ENCODE measurements at places on chromosomes 2 and 18.

DNA sequence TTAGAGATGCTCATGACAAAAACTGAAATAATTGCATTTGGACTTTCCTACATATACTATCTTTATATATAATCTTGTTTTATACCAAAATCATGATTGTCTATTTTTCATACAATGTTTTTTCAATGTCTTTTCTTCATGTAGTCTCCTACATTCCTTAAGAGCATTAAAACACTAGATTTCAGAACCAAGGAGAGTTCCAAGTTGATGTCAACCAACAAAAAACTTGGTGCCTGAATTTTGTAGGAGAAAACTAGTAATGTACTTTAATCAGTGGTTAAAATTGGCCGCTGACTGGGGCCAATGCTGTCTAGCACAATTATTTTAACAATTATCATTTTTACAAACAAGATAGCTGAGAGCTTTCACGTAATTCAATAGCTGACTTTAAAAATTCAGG, 678.8 kb downstream of the DCC start:
- DNase-seq, result no peak

DNA sequence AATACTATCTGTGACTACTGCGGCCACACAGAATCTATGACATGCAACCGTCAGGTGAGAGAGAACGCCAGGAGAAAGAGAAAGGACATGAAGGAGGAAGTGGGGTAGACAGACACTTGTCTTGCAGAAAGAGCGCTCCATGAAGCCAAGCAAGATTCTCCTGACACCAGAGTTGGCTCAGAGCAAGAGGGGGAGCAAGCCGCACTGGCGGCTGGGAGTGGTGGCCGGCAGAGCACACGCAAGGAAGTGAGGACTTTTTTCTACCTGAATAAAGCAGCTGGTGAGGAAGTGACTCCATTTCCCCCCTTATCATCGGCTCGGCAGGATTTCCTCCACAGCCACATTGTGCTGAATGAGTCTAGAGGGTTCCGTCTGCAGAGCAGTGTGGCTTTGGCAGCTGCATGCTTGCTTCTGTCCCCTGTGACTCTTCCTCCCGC, 181.6 kb downstream of the BCL2 start:
- DNase-seq, result peak; percentile 47

DNA sequence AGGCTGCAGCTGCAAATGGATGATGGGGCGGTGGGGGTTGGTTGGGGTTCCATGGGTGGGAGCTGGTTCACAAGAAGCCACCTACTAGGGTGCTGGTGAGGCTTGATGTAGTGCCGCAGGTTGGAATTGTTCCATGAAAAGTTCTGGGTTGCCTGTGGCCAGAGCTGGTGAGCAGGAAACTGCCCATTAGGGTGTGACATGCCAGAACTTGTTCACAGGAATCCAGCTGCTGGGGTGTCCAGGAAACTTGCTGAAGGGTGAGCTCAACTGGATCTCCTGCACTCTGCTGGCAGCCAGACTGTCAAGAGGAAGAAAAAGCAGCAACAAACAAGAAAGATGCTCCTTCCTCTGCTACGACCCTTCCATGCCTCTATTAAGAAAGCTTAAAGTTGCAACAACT, 48.8 kb downstream of the MAP3K20 start:
- DNase-seq, result no peak

- DNase-seq, result no peak
Measured at GRCh38 chr18:79525556-79526467, 130.1 kb downstream of the NFATC1 start.

DNA sequence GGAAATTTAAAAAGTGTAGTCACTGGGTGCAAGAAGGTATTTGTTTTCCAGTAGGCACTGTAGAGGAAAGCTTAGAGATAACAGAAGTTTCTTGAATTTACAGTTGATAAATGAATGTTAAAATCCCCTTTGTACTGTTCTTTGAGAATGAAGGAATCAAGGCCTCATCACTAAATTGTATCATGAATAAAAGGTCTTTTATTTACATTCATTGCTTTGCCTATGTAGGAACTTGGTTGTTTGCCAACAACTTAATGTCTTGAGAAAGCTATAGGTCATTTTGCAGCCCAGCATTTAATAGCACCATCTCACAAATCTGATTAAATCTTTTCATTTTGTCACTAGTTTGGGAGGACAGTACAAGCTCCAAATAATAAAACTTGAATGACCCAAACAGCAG, 213.9 kb upstream of the ITGA4 start:
- no peak for DNase-seq

- DNase-seq, result no peak
Measured at GRCh38 chr18:32661486-32662299, 111.1 kb downstream of the KLHL14 start.

GRCh38 chr2:83705146-83705545, 753.9 kb downstream of the SUCLG1 start:
- no peak for DNase-seq

DNA sequence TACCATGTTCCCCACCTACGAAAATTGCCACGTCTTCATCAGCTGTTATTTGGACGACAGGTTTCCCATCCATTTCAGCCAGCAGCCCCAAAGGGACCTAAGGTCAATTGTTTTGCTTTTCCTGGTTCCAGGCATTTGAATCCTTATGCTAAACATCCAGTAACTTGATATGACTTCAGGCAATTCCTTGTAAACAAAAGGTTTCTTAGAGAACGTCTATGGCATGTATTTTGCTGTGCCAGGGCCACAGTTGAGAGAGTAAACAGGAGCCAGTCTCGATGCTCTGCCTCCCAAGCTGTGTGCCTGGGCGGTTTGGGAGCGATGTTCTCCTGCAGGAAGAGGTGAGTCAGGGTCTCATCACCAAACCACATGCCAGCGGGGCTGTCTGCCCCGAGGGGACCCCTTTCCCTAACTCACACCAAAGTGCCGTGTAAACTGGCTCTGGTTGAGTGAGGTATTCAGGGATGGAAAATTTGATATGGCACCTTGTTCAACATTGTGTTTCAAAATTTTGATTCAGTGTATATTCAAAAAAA, 12.9 kb upstream of the MC5R start:
- no peak for DNase-seq

DNA sequence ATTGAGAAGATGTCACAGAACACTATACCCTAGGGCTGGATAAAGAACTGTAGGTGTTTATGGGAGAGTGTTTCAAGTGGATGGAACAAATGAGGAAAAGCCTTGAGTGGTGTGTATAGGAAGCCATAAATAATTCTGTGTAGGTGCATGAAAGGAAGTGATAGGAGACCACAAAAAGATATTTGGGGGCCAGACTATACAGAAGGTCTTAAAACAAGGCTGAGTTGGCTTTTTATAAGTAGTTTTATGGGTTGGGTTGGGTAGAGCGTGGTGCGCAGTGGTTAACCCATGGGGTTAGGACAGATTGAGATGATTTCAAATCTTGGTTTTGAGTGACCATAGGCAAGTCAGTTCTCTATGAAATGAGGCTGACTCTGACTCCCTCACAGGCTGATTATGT, 110.5 kb downstream of the PKP4 start:
- DNase-seq, result no peak

- DNase-seq, result no peak
Measured at GRCh38 chr2:238512247-238512867, 85.6 kb downstream of the ASB1 start.

DNA sequence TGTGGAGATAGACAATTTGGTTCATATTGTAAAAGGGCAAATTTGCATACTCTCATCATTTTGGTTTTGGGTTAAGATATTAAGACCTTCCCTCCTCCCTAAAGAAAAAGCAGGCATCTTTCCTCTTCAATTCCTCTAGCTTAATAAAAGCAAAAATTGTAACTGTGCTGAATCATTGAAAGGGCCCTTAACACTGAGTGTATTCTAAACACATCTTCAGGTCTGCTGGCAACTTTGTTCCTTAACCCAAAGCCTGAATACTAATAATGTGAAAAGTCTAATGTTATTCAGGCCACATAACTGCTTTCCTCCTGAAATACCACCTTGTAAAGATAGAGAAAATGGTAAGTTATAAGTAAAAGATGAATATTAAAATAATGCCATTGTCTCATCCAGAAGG, 1200.5 kb upstream of the FAM98A start:
- no peak for DNase-seq

GRCh38 chr2:88452565-88452905, at the start of gene FOXI3:
TSS of gene FOXI3 (minus strand) at chr2:88452693. CDS start at chr2:88452535, 158 bp downstream.
- DNase-seq, result no peak

GRCh38 chr2:176174824-176175708, 13.4 kb upstream of the HOXD1 start:
- no peak for DNase-seq

- DNase-seq, result no peak
Measured at GRCh38 chr18:364256-364826, 96.5 kb upstream of the THOC1 start.

GRCh38 chr18:71238974-71239624, 950.3 kb downstream of the SOCS6 start:
- DNase-seq, result no peak

DNA sequence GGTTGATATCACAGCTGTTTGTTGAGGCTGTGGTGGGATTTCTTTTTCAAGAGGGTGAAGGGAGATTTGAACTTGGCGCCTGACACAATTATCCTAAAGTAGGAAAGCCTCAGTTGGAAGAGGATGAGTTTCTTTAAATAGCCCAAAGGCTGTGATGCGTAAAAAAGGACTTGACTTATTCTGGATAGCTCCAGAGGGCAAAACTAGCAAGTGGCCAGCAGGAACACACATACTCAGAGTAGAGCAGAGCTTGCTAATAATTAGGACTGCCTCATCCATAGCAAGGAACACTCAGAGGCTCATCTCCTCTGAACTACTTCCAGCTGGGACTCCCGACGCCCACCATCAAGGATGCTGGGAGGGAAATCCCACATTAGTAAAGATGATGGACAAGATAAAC, 74.0 kb downstream of the AFF3 start:
- DNase-seq, result no peak

GRCh38 chr2:20663196-20664070, 3.5 kb upstream of the GDF7 start:
- no peak for DNase-seq

- DNase-seq, result no peak
Measured at GRCh38 chr2:147989809-147990403, 30.6 kb downstream of the ORC4 start.

GRCh38 chr2:106193977-106194778, at the start of gene UXS1:
TSS of gene UXS1 (minus strand) at chr2:106194301. CDS start at chr2:106194241, 60 bp downstream.
- DNase-seq, result peak; percentile 97

GRCh38 chr2:64765160-64765805, 111.6 kb upstream of the SERTAD2 start:
- no peak for DNase-seq

- DNase-seq, result no peak
Measured at GRCh38 chr2:121454549-121455090, 76.1 kb upstream of the RNU4ATAC start.

GRCh38 chr2:189369566-189369965, 71.7 kb upstream of the WDR75 start:
- no peak for DNase-seq
